ENCODE measurements at places on chromosomes 5 and 9. TPM values are rescaled to one million over a fixed set of nuclear protein-coding genes. Genes with fewer than 3 reads are reported as not detected.
A peak's percentile ranks its signal among the peaks of the same experiment; 100 is the strongest.

GRCh38 chr5:170411100-170411499 lies 21.9 kb upstream of the KCNMB1 start:
- no peak for DNase-seq

DNA sequence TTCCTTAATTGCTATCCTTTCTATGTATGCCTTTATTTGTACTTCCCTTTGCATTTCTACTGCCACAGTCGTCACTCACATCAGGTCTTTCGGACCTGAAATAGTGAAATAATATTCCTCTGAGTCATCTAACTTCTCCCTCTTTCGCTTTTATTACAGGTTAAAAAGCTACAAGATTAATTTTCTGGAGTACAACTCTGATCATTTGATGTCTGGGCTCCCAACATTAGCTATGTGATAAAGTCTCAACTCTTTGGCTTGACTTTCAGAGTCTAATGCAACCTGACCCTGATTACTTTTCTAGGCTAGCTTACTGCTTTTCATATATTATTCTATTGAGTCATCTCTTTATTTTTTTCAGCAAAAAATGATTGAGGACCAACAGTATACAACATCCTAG lies 638.8 kb upstream of the WWC1 start:
- no peak for DNase-seq

DNA sequence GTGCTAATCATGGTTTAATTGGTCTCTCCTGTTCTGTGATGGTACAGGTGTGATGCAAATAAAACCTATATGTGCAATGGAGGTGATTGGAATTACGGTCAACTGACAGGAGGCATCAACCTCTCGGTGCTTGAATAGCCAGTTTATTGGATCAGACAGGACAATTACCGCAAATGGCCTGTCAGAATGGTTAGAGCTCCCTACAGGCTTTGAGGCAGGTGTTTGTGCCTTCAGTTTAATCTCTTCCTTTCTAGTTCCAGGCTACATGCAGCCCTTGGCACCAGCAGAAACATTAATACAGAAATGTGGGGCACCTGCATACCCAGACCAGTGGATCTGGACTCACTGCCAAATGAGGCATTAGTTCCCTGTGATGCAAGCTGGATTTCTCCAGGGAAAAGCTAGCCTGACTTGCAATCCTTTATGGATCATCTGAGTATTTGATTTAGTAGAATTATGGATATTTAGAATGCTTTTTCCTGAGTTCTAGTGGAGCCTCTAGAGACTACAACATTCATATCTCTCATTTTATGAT lies 128.6 kb downstream of the MAT2B start:
- no peak for DNase-seq

GRCh38 chr5:116436674-116437350 lies 137.8 kb downstream of the SEMA6A start:
- DNase-seq = no peak

GRCh38 chr9:118163751-118164150 lies 459.5 kb downstream of the TLR4 start:
- no peak for DNase-seq

- no peak for DNase-seq
Observed at GRCh38 chr9:119365291-119366027, 3.8 kb downstream of the BRINP1 start.

- peak; percentile 38 for DNase-seq
Observed at GRCh38 chr9:32581512-32582143, 8.7 kb upstream of the NDUFB6 start.

DNA sequence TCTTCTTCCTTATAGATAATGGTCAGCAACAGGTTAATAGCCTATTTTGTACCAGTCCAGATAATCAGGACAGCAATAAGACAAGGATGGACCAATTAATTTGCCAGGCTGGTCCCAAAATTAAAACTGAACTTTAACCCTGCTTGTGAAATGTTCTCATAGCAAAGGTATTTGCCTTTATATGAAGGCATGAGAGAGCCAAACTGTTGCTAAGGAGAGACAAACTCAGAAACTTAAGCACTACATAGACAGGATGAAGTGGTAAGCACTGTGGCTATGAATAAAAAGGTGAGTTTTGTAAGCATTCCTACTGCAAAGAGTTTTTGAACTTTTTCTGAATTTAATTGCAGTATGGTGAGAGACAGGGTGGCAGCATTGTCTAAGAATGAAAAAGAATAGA lies 174.7 kb upstream of the PPP1R2B start:
- no peak for DNase-seq

- DNase-seq = no peak
Observed at GRCh38 chr5:1108865-1109174, 3.0 kb downstream of the SLC12A7 start.

- no peak for DNase-seq
Observed at GRCh38 chr9:35686222-35687203, 3.2 kb downstream of the TPM2 start.

DNA sequence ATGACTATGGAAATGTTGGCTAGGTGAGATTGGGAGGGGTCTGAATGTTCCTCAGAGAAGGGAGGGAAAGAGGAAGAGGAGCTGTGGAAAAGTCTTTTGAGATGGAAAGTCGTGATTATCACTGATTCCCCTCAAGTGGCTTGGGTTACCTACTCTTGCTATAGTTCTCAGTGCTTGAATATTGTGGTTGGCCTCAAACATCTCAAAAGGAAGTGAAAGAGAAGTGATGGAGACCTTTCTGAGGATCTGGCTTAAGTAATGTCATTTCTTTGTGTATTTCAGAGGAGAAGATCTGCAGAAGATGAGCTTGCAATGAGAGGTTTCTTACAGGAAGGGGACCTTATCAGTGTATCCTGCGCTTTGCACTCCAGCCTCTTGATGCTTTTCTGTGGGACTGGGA lies 5.5 kb downstream of the EXOSC2 start:
- DNase-seq = no peak

Gene SLC45A2
- polyA plus RNA-seq = not detected

Gene PLAC8L1
- not detected for polyA plus RNA-seq

Gene C9
- polyA plus RNA-seq = not detected

Gene GABRP
- not detected for polyA plus RNA-seq

Gene PCDHA11
- polyA plus RNA-seq = not detected

Data from naive B cell (primary cell).